CD4-positive, CD25-positive, alpha-beta regulatory T cell (primary cell): ENCODE measurements at places on chromosomes 12 and 14. TPM values are rescaled to one million over a fixed set of nuclear protein-coding genes. Genes with fewer than 3 reads are reported as not detected.

DNA sequence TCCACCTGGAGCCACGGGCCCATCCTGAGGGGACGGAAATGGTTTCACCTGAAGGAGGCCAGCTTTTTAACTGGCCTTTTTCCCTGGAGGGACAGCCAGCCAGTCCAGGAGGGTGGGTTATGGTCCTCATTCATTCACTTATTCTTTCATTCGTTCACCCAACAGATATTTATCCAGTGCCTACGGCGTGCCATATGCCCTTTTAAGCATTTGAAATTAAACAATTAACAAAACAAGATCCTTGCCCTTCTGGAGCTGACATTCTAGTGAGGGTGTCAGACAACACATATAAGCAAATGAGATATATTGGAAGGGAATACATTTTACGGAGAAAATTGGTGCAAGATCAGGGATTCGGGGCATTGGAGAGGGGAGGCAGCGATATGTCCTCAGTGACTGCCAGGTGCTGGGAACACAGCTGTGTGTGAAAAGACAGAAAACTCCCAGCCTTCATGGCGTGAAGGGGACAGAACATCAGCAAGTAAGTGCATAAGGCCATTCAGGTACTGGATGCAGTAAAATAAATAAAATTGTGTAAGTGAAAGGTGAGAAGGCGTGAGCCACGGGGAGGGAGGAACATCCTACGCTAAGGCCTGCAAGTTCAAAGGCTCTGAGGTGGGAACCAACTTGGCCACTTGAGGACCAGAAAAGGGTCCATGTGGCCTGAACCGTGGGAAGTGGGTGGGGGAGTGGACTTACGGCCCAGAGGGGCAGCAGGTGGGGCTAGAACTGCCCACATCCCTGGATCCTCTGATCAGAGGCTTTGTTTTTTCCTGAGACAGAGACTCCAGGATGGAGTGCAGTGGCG lies 684 bp upstream of the ABCB9 start:
- no peak for DNase-seq
- H3K4me1 ChIP-seq: peaks cover 20% of the 10 kb centered on the region
- peak overlapping the region; percentile 61 for H3K27ac ChIP-seq
- H3K36me3 ChIP-seq: no peaks in the 10 kb centered on the region

DNA sequence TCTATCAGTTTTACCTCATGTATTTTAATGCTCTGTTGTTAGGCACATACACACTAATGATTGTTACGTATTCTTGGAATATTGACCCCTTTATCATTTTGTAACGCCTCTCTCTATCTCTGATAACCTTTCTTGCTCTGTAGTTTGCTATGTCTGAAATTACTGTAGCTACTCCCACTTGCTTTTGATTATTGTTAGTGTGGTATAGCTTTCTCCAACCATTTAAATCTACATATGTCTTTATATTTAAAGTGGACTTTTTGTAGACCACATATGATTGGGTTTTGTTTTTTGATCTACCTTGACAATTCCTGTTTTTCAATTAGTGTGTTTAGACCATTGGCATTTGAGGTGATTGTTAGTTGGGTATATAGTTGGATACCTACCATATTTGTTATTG lies 43.4 kb downstream of the CRADD start:
- no peak overlapping the region for H3K4me3 ChIP-seq
- no peaks in the 10 kb centered on the region for H3K27me3 ChIP-seq
- no peaks in the 10 kb centered on the region for H3K36me3 ChIP-seq

GRCh38 chr12:113396828-113397496 lies 6.7 kb downstream of the SDS start:
- H3K4me3 ChIP-seq: no peak overlapping the region
- H3K27me3 ChIP-seq: no peaks in the 10 kb centered on the region
- H3K27ac ChIP-seq: no peak overlapping the region
- DNase-seq: no peak

DNA sequence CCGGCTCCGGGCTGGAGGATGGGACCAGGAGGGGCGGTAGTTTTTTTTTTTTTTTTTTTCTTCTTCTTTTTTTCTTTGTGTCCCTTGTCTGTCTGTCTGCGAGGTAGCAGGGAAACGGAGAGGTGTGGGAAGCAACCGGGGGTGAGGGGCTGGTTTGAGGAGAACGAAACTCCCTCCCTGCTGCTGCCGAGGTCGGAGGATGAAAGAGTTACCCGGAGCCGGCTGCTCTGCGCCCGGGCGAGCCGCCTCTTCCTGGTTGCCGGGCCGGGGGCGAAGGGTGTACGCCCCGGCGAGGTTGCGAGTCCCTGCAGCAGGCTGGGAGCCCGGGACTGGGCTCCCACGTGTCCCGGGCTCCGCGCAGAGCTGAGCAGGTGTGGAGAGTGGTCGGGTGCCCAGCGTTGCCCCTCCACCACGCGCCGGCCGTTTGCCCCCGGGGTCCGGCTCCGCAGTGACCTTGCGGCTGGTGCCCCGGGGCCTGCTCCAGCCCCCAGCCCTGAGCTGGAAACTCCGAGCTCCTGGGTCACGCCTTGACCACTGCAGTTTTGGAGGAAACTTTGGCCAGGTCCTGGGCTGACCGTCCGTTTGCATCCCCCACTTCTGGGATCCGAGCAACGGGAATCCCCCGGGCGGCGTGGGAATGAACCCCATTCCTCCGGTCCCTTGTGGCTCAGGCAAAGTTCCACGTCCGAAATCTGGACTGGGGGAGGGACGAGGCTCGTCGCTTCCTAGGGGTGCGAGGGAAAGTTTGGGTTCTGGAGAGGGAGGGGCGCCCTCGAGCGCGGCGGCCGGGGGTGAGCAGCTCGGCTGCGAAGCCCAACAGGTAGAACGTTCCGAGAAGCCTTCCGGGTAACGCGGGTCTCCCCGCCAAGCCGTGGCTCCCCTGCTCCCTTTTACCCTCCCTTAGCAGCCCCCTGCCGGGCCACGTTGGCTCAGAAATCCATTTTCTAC lies 1.3 kb downstream of the CHST11 start:
- no peaks in the 10 kb centered on the region for H3K36me3 ChIP-seq
- peak; percentile 68 for DNase-seq
- peaks cover 54% of the 10 kb centered on the region for H3K4me1 ChIP-seq
- peak overlapping the region; percentile 88 for H3K27ac ChIP-seq
- H3K27me3 ChIP-seq: no peaks in the 10 kb centered on the region
- H3K4me3 ChIP-seq: peak overlapping the region; percentile 97

DNA sequence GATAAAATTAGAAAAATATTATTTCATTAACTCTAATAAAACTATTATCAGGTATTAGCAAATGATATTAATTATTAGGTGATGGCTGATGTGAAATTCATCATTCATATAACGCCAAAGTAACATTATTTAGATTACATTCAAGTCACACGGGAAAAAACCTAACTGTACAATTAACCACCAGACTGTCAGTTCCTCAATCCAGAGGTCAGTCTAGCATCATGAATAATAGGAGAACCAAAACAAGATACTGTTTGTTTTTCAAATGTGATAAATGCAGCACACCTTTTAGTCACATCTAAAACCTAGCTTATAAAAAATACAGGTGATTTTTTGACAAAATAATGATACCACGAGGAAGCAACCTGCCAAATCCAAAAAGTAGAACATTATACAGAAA lies 19.6 kb downstream of the SENP1 start:
- H3K4me3 ChIP-seq: no peak overlapping the region
- H3K27ac ChIP-seq: no peak overlapping the region
- H3K36me3 ChIP-seq: peaks cover 75% of the 10 kb centered on the region
- DNase-seq: no peak
- H3K4me1 ChIP-seq: no peaks in the 10 kb centered on the region

- H3K27ac ChIP-seq: peak overlapping the region; percentile 82
- no peaks in the 10 kb centered on the region for H3K27me3 ChIP-seq
- DNase-seq: peak; percentile 90
Measured at GRCh38 chr12:120252071-120252906, 13.2 kb downstream of the PXN start.

- no peak overlapping the region for H3K4me3 ChIP-seq
- H3K36me3 ChIP-seq: no peaks in the 10 kb centered on the region
- DNase-seq: no peak
- H3K4me1 ChIP-seq: no peaks in the 10 kb centered on the region
Measured at GRCh38 chr14:89013098-89013504, 188.7 kb downstream of the TTC8 start.

DNA sequence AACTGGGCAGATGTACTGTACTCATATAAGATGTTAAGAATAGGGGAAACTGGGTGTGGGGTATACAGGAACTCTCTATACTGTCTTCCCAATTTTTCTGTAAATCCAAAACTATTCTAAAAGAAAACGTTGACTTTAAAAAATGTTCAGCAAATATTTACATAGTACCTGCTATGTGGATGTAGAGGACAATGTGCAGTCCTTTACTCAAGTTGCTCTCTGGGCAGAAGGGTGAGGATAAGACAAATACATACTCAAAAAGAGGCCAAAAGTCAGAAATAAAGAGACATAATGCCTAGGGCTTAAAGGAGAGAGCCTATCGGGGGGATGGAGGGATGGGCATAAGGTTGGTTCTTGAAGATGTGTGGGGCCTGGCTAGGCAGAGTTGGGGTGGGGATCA lies 44.7 kb downstream of the PPP1R36 start:
- no peaks in the 10 kb centered on the region for H3K36me3 ChIP-seq
- H3K4me3 ChIP-seq: no peak overlapping the region
- no peak for DNase-seq
- no peaks in the 10 kb centered on the region for H3K4me1 ChIP-seq
- H3K27ac ChIP-seq: no peak overlapping the region
- H3K27me3 ChIP-seq: peaks cover 2% of the 10 kb centered on the region

- H3K4me1 ChIP-seq: no peaks in the 10 kb centered on the region
- H3K27ac ChIP-seq: no peak overlapping the region
- no peak overlapping the region for H3K4me3 ChIP-seq
- no peaks in the 10 kb centered on the region for H3K36me3 ChIP-seq
- peaks cover 3% of the 10 kb centered on the region for H3K27me3 ChIP-seq
Measured at GRCh38 chr12:130044991-130045621, 117.2 kb upstream of the FZD10 start.

- H3K27me3 ChIP-seq: peaks cover 2% of the 10 kb centered on the region
- DNase-seq: no peak
- H3K4me1 ChIP-seq: no peaks in the 10 kb centered on the region
- H3K27ac ChIP-seq: no peak overlapping the region
Measured at GRCh38 chr14:81326451-81326850, 73.7 kb downstream of the STON2 start.

- peaks cover 19% of the 10 kb centered on the region for H3K36me3 ChIP-seq
- H3K27ac ChIP-seq: no peak overlapping the region
- no peak overlapping the region for H3K4me3 ChIP-seq
- H3K4me1 ChIP-seq: no peaks in the 10 kb centered on the region
- H3K27me3 ChIP-seq: no peaks in the 10 kb centered on the region
Measured at GRCh38 chr12:113246478-113247122, 25.3 kb downstream of the TPCN1 start.

- no peaks in the 10 kb centered on the region for H3K27me3 ChIP-seq
- DNase-seq: peak; percentile 9
- no peaks in the 10 kb centered on the region for H3K4me1 ChIP-seq
- no peak overlapping the region for H3K4me3 ChIP-seq
Measured at GRCh38 chr12:52585946-52586345, 12.3 kb upstream of the KRT74 start.

DNA sequence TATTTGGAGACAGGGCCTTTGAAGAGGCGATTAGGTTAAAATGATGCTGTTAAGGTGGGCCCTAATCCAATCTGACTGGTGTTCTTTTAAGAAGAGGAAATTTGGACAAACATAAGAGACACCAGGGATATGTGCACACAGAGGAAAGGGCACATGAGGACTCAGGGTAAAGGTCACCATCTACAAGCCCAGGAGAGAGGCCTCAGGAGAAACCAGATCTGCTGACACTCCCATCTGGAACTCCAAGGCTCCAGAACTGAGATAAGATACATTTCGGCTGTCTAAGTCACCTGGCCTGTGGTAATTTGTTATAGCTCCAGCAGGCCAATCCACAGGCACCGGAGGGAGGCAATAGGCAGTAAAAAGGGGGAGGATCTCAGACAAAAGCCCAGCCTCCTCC lies 48.6 kb downstream of the KICS2 start:
- no peak overlapping the region for H3K4me3 ChIP-seq
- H3K27me3 ChIP-seq: no peaks in the 10 kb centered on the region
- H3K27ac ChIP-seq: no peak overlapping the region
- no peaks in the 10 kb centered on the region for H3K36me3 ChIP-seq
- H3K4me1 ChIP-seq: no peaks in the 10 kb centered on the region

- H3K27me3 ChIP-seq: no peaks in the 10 kb centered on the region
- H3K36me3 ChIP-seq: no peaks in the 10 kb centered on the region
- no peaks in the 10 kb centered on the region for H3K4me1 ChIP-seq
- H3K4me3 ChIP-seq: no peak overlapping the region
- DNase-seq: no peak
Measured at GRCh38 chr14:32400480-32400879, 71.4 kb downstream of the AKAP6 start.

GRCh38 chr12:3313675-3314663 lies 177.0 kb upstream of the PRMT8 start:
- H3K4me3 ChIP-seq: no peak overlapping the region
- H3K27ac ChIP-seq: no peak overlapping the region
- no peaks in the 10 kb centered on the region for H3K27me3 ChIP-seq
- no peaks in the 10 kb centered on the region for H3K4me1 ChIP-seq
- H3K36me3 ChIP-seq: no peaks in the 10 kb centered on the region

- H3K27ac ChIP-seq: no peak overlapping the region
- H3K36me3 ChIP-seq: no peaks in the 10 kb centered on the region
- no peak overlapping the region for H3K4me3 ChIP-seq
- peaks cover 4% of the 10 kb centered on the region for H3K4me1 ChIP-seq
Measured at GRCh38 chr12:43728117-43728516, 30.5 kb downstream of the PUS7L start.

DNA sequence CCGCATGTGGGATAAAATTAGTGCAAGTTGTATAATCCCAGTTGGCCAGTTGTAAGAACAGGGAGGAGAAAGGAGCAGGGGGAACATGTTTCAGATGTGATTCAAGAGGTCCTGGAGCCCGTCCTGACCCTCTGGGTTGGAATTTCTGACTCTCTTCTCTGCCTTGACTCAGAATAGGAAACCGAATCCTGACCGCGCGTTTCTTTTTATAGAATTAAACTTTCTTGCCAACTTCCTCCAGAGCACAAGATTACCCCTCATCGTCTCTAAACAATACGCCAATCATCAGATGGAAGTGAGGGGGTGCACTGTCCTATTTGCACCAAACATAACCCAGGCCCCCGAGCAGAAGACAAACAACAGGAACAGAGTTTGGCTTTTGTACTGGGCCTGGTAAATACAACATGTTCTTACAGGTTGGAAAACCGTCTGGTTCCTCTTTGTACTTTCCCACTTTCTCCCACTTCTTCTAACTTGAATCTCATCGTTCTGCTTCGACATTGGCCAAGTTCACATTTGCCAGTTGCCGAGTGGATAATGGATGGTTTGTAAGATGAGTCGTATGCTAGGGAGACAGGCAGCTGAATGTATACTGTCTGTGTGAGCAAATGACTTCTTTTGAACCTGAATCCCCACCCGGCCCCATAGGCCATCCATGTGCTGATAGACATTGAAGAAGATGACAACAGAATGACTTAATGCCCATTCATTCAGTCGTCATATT lies 42.6 kb upstream of the MED13L start:
- no peaks in the 10 kb centered on the region for H3K36me3 ChIP-seq
- no peak for DNase-seq
- peaks cover 6% of the 10 kb centered on the region for H3K4me1 ChIP-seq

The IFI27L1 gene
- total RNA-seq: 12.0 TPM

The TECPR2 gene
- 12.7 TPM for total RNA-seq

The TEP1 gene
- total RNA-seq: 63.8 TPM

The TAS2R9 gene
- total RNA-seq: not detected

The ZNF641 gene
- 20.4 TPM for total RNA-seq

The COX8C gene
- not detected for total RNA-seq

The NAV3 gene
- total RNA-seq: not detected
